ENCODE measurements at places on chromosomes 5 and 9.

DNA sequence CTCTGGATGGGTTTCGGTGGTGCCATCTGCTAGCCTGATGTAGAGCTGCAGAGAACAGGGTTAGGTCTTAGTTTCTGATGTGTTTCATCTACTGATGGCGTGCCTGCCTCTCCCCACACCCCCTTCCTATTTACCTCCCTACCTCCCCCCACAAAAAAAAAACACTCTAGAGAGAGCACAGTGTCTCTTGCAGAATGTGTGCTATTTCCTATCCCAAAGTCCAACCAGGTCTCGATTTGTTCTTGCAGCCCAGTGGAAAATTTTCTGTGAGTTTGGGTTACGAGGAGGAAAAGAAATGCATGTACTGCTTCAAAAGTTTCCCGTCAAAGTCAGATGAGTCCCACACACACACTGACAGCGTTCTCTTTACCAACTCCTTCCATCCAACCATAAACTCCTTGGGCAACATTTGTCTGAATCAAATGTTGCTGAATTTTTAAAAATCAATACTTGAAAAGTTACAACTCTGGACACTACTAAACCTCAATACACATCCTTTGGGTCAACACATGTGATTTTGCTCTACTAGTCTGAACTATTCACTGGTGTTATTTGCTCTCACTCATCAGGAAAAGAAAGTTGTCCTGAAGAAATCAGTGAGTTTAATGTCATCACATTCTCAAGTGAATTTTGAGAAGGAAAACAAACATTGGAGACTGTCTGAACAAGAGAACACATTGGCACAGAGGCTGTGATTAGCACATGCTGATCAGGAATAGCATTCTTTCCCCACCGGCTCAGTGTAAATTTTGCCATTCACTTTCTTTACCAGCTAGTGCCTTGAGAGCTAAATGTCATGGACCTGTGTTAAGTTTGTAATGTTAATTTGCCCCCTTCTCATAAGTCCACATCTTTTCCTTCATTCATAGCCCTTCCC is 84.1 kb downstream of the MAMDC2 start:
- DNase-seq = no peak

DNA sequence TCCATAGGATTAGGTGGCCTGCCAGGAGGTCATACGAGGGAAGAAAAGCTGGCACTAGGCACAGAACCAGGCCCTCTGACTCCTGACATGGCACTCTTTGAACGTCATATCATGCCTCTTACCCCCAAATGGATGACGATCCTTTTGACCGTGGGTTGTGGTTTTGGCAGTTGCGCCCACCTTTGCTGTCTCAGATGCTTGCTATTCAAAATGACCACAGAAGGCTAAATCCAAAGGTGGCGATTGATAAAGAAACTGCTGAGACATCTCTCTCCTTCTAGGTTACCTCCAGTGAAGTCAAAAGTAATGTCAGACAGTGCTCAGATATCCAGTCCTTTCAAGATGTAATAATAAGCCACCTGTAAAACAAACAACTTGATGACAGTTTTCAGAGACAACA is 385.0 kb downstream of the EFNA5 start:
- no peak for DNase-seq

- DNase-seq = no peak
Measured at GRCh38 chr5:133356396-133356983, 255.9 kb downstream of the FSTL4 start.

- no peak for DNase-seq
Measured at GRCh38 chr5:151528996-151529395, 62.1 kb downstream of the FAT2 start.

GRCh38 chr5:59813761-59814536 is 79.6 kb downstream of the PDE4D start:
- peak; percentile 65 for DNase-seq

DNA sequence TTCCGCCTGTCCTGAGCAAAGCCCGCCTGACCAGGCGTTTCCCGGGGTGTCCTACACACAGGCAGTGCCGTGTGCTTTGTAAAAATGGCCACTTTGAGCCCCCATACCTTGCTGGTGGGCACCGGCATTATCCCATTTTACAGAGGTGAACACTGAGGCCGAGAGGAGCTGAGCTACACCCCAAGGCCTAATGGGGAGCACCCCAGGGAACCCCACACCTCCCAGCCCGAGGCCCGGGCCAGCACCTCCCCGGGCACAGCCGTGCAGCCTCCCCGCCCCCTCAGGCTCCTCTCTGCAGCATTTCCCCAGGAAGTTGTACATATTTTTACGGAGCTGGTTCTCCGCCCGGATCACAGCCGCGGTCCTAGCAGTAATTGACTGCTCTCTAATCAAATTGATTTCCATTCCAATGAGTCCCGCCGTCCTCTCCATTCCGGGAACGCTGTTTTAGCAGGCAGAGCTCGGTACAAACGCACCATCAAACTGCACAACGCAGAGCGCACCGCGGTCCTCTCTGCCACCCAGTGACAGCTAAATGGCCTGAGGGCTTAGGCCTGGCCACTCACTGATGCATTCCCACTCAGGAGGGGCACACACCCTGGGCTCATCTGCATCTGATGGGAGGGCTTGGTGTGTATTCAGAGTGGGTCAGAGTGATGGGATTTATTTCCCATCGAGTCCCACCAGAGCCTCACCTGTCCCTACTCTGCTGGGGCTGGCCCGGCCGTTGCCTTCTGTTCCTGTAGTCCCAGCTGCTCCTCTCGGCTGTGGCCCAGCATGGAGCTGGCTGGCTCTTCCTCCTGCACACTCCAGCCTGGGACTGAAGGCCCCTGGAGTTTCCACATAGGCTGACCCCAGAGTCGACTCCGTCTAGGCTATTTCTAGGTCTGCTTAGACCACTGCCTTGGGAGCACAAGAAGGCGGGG is 36.2 kb upstream of the UBAC1 start:
- no peak for DNase-seq

GRCh38 chr5:27377626-27378025 is 339.2 kb upstream of the CDH9 start:
- DNase-seq = no peak

GRCh38 chr5:4387290-4387689 is 752.8 kb upstream of the ADAMTS16 start:
- DNase-seq = no peak

DNA sequence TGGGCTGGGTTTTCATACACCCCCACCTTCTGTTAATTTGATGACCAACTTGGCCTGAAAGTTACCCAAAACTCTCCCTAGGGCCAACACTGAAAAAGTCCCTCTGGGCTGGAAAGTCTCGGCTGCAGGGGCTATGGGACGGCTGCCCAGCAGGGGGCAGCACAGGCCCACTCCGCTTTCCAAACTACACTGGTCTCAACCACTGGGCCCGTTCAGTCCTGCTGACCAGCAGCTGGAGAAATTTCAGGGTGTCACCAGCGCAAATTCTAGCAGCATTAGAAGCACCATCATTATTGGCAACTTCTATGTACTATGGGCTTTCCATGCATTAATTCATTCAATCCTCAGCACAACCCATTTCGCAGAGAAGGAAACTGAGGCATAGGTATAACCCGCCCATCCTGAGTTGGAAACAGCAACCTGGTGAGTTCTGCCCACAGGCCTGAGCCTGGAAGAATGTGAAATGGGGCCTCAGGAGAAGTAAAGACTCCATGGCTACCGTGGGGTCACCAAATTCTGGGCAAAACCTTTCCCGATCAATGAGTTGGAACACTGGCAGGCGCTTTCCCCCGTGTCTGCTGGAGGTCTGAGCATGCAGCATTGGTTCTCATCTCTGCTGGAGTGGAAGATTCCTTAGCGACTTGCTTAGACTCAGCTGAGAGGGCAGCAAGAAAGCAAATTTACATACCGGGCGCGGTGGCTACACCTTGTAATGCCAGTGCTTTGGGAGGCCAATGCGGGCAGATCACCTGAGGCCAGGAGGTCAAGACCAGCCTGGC is 9.7 kb downstream of the ORM2 start:
- no peak for DNase-seq

DNA sequence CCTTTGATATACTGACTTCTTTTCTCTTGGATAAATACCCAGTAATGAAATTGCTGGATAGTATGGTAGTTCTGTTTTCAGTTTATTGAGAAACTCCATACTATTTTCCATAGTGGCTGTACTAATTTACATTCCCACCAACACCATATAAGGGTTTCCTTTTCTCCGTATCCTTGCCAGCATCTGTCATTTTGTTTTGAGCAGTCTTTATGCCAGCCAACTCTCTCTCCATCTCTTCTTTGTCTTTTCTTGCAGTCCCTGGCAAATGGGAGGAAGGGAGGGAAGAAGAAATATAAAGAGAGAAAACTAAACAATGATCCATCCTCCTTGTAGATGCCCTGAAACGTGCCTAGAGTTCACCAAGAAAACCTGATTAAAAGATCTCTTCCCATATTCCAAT is 9.6 kb upstream of the VLDLR start:
- DNase-seq = no peak

DNA sequence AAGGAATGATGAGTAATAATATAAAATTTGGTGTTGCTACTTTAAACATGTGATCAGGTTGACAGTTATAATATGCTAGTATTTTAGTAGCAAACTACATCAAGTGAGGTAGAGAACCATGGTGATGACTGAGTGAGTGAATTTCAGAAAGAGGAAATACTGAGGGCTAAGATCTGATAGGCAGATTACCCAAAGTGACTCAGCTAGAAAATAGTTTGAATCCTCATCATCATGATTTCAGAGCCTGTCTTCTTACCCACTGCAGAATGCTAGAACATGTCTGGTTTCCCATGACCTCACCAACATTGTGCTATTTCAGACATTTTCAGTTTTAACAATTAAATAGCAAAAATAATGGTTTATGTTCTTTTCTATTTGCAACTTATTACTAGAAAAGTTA is 602.1 kb downstream of the TAF11L14 start:
- DNase-seq = no peak

DNA sequence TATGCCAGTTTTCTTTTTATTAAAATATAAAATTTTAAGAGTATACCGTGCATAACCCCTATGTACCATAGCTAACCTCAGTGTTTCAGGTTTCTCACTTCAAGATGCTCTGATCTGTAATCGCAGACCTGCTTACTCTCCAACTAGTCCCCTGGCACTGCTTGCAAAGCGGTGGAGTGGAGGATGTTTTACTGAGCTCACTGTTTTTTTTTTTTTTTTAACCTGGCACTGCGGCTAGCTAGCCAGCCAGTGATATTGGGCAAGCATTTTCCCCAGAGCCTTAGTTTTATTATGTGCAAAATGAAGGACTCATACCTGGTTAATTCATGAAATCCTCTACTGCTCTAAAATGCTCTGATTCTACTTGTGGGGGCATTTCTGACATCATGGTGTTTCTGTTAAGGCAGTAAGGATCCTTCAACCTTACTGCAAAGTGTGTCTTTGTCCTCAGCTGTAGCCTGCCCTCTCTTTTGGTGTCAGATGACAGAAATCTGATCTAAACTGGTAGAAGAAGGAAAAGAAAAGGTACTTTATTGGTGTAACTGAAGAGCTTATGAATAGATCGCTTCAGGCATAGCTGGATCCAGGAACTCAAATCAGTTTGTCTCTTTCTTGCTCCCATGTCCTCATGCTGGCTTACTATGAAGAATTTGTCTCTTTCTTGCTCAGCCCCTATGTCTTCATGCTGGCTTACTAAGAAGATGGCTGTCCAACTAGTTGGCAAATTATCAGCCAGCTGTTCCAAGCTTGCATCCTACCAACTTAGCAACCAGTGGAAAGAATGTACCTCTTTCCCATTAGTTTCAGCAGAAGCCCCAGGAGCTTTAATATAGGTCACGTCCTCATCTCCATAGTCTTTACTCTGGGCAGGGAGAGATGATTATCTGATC is 59.8 kb downstream of the DOCK2 start:
- DNase-seq = no peak

GRCh38 chr9:127537014-127537413 is 75.1 kb upstream of the STXBP1 start:
- no peak for DNase-seq

DNA sequence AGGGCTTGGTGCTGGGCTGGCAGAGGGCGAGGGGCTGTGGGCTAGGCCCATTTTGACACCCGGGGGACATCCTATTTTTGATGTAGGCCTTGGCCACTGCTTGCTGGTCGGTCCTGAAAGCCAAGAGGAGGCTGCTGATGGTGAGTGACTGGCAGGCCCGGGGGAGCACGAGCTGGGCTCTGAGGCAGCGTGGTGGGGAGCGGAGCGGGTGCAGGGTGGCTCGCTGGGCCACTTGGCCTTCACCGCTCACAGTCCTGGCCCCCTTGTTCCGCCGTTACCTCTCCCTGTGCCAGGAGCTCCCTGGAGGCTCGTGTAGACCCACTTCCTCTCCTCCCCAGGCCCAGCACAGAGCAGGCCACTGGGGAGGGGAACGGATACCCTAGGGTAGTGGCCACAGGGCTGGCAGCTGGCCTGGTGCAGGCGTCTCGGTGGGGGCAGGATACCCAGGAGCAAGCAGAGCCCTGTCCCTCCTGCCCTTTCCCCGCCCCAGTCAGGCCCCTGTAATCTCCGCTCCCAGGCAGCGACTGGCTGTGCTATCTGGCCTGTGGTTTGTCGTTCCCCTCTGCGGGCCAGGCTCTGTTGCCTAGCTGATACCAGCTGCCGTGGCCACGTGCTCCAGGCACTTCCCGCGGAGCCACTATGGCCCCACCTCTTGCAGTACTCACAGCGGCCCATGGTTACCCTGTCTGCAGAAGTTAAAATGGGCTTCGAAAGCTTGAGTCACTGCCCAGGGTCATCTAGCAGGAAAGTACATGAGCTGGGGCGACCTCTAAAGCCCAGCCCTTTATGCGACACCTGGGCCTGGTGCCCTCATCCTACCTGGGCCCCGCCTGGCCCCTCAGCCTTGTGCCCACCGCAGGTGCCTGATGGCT is 11.7 kb upstream of the DOLPP1 start:
- peak; percentile 59 for DNase-seq

DNA sequence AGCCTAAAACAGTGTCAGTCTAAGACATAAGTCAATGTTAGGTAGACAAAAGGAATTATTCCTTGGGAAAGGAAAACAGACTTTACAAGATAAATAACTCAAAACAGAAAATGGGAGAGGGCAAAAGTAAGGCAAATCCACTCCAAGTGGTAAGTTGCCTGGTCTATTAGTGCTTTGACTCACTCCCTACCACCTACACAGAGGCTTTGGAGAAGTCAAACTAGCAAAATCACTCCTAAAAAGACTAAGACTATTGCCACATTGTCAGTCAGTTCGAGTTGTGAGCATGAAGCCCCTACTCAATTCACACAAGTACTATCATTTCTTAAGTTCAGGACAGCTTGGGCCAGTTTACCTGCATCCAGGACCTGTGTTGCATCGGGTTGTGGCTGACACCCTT is 5.2 kb upstream of the ZBTB6 start:
- DNase-seq = no peak

- no peak for DNase-seq
Measured at GRCh38 chr9:136376457-136376856, 3.0 kb upstream of the CARD9 start.

All from pons (tissue), 1 donor.